Posterior cingulate gyrus (tissue), 11 donors: ENCODE measurements at places on chromosomes 4 and X.

DNA sequence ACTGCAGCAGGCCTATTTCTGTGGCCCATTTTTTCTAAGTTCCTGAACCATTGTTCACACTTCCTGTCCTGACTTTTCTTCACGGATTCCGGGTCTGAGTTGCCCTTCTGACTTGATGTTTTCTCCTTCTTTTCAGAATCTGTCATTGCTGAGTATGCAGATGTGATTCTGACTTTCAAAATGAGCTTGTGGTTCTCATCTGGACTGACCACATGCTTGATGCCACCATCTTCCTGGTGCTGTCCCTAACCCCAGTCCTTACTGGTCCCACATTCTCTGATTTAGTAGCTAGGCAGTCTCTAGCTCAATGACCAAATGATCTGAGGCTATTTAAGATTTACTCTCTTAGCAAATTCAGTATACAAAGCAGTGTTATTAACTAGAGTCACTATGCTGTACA, 822.3 kb upstream of the TENM3 start:
- no peak for DNase-seq

- no peak for DNase-seq
These were observed 86.6 kb upstream of the ZDHHC15 start for GRCh38 chrX:75609406-75609805.

GRCh38 chrX:1481636-1482529, 29.2 kb upstream of the ASMTL start:
- DNase-seq, result no peak

DNA sequence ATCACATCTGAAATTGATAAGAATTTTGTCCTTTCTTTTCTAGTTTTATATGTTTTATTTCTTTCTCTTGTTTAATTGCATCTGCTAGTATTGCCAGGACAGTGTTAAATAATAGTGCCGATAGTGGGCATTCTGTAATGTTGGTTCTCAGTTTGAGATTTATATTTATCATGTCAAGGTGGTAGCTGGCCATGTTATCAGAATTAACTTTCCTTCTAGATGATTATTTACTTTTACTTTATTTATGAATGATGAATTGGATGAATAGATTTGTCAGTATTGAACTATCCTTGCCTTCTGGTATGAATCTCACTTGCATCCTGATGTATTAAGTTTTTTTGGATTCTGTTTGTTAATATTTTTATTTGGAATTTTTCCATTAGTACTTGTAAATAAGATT, 42.7 kb downstream of the METAP1 start:
- DNase-seq, result no peak

- DNase-seq, result no peak
These were observed 338.7 kb upstream of the GATB start for GRCh38 chr4:152099555-152099954.

DNA sequence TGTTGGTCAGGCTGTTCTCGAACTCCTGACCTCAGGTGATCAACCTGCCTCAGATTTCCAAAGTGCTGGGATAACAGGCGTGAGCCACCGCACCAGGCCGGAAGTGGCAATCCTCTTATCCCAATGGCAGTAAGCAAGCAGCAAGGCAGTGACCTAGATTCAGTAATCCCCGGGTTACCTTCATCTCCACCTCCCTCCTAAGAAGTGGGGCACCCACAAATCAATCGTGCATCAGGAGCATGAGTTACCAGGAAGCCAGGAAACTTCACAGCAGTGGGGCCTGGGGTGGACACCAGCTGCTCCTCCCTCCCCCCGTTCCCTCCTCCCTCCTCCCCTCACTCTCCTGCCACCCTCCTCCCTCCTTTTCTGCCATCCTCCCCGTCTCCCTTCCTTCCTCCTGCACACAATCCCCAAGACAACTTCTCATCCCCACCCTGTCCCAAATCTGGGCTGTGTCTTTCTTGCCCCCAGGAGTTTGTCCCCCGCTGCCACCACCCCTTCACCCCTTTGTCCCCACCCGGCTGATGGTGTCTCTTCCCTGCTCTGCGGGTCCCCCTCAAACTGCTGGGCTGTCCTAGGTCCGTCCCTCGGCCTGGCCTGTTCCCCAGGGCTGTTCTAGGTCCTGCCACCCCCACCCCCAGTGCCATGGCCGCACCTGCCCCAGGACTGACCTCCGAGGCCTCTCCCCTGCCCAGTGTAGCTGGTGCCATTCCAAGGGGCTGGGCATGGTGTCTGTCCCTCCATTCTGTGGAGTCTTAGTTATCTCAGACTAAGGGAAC, 2.2 kb downstream of the PDE6B start:
- DNase-seq, result no peak

GRCh38 chr4:56799824-56800756, 21.4 kb downstream of the SPINK2 start:
- peak; percentile 82 for DNase-seq

DNA sequence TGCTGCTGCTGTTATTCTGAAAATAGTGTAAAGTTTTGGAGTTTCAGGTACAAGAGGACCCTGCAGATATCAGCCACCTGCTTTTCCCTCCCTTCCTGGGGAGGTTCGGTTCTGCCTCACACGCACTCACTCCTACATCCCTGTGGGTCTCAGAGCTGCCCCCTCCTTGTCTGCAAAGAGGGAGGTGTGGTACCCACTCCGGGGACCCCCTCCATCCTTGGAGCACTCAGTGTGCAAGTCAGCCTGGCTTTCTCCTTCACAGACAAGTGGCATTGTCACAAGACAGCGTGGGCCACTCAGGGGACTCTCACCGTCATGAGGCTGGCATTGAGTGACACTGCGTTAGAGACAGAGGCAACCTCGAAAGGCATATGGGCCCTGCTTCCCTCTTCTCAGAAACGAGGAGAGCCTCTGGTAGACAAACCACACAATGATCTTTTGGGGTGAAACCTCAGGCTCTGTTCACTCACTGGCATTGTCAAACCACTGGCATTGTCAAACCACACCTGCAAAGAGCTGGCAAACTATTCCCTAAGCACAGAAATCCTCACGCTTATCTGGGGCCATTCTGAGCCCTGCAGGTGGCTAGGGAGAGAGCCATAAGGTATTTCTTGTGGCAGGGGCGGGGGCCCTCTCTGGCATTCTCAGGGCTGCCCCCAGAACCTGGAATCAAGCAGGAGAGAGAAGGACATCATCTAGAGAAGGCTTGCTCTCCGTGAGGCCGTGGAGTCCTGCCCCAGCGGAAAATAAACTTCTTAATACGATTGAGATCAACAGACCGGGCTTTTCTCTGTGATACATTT, 285.0 kb downstream of the SHOX start:
- no peak for DNase-seq

- DNase-seq, result peak; percentile 33
These were observed 109.3 kb upstream of the DGKK start for GRCh38 chrX:50579955-50580354.

GRCh38 chr4:183838987-183839712, 66.0 kb upstream of the STOX2 start:
- DNase-seq, result no peak

- no peak for DNase-seq
These were observed 34.9 kb upstream of the SH3RF1 start for GRCh38 chr4:169305651-169306050.

DNA sequence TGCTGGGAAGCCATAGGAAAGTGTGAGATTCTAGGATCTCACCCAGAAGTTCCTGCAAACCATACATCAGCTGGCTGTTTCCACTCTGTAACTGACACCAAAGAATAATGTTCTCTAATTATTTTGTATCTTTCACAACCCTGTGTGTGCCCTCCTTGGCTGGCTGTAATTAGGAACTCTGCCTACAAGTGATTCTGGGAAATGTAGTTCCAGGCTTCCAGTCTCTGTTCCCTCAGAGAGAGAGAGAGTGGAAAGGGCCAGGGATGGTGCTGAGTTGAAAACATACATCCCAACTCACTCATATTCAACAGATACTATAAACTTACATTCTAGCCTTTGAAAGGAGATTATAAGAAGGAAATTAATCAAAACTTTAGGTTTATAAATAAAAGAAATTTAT, 57.5 kb upstream of the C1QTNF7 start:
- no peak for DNase-seq

GRCh38 chr4:59457576-59457975, 1742.5 kb upstream of the ADGRL3 start:
- DNase-seq, result no peak

DNA sequence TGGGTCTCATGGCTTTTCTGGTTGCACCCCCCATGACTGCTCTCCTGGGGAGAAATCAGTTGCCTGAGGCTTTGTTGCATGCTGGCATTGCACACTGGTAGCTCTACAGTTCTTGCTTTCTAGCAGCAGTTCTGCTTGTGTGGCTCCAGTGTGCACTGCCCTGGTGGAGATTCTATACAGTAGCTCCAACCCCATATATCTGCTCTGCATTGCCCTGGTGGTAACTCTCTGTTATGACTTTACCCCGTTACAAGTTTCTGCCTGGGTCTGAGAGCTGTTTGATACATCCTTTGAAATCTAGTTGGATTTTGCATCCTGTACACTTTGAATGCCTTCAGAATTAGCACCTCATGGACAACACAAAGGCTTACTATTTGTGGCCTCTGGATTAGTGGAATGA, 241.4 kb upstream of the EPHA5 start:
- no peak for DNase-seq

DNA sequence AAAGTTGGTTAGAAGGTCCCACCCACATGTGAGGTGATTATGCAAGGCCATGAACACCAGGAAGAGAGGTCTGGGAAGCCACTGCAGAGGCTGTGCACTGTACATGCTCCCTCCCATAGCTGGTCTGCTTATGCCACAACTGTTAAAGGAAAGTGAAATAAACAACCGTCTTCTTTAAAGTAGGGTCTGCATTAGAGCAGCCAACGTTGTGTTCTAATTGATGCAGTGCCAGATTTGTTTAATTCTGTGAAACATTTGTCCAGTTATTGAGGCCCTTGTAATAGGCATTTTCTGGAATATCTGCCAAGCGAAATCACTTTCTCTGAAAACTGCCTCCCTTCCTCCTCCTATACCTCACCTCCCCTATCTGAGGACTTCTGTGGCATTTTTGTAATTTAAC, 224.0 kb upstream of the LNX1 start:
- no peak for DNase-seq

DNA sequence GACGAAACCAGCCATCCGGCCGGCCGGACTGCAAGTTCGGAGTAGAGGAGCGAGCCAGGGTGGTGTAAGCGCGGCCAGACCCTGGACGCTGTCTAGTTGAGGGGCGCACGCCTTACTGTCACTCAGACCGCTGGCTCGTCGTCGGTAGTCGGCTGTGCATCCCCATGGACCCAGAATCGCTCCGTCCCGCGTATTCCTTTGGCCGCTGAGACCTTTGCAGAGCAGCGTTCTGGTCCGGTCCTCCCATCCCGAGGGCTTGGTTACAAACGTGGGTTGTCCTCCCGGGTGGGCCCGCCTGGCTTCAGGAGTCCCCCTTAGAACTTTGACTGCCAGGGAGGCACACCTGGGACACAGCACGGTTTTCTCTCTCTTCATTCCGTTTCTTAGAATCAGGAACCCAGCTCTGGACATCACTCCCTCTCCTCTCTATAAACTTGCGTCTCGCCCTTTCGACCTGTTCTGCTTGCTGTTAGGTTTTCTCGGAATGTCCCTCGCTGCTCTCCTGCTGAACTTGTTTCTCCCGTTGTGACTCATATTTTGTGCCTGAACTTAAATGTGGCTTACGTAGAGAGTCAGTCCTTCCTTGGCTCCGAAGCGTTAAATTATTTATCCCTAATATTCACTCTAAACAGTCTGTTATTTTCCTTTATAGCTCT, 672 bp downstream of the PGM2 start:
- DNase-seq, result peak; percentile 22

GRCh38 chrX:150719621-150720020, 26.4 kb downstream of the MTMR1 start:
- DNase-seq, result no peak

DNA sequence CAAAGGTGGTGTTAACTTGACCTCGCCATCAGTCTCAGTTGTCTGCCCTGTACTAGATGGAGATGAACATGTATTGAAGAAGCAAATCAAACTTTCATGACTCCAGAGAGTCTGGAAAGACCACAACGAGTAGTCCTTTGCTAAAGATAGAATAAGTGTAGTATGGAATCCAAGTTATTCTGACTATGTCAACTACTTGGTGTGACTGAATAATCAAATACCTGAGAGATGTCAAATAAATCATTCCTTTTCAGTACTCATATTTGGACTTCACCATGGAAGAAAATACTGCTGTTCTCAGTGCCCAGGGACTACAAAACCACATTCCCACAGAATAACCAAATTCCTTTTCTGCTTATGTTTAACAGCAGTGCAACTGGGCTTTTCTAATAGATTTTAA, 161.2 kb upstream of the SPRY1 start:
- no peak for DNase-seq

GRCh38 chr4:183788308-183788905, 116.7 kb upstream of the STOX2 start:
- DNase-seq, result no peak

DNA sequence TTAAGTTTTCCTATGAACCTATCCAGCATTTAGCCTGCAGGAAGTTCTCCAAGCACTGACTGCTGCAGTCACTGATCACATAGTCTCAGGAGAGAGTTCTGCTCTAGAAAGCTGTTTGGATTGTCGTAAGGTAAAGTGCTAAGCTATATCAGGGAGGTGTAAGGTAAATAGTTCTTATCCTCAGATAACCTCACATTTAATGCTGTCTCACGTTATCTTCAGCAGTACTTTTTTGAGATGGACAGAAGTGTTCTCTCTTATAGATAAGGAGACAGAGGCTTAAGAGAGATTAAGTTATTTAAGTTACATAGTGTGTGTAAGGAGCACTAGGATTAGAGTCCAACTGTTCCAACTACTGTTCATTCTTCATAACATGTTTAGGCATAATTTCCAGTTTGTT, 77.9 kb downstream of the STIM2 start:
- no peak for DNase-seq

DNA sequence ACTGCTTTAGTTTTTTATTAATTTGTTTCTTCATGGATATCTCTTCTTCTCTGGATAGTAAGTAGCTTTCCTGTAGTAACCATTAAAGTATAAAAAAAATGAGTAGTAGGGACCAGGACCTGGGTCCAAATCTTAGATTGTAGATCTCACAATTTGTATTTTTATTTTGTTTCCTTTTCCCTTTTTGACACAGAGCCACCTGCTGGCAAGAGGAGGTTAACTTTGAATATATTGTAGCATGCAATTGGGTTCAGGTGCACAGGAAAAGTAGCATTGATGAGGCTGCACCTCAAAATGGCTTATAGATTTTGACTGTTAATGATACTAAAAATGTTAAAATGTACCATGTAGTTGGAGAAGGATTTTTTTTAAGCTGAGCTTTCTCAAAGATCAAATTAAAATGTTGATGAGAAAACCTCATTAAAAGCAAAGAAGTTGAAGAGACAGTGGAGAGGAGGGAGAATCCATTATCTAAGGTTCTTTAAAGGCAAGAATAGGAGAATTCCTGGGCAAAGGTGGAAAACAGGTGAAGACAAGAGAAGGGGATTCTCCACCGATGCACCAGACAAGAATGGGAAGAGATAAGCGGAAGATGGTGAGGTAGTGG, 48.3 kb upstream of the HPGDS start:
- DNase-seq, result no peak

GRCh38 chrX:111352424-111352823, 59.6 kb downstream of the DCX start:
- DNase-seq, result no peak

DNA sequence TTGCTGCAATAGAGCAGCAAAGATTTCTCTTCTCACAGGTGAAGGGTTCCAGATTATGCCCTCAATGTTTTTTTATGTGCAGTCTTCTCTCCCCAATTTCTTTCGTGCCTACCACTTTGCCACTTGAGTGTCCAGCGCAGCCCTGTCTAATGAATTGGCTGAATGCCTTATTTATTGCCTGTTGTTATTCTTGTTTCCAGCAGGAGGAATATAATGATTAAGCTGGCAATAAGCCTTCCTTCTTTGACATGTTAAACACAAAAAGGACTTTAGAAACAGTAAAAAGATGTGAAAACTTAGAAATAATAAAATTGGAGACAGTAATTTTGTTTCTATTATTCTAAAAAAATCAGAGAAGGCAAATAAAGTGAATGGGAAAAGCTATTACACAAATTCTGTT, 34.6 kb upstream of the FRAS1 start:
- DNase-seq, result no peak
